ENCODE measurements at places on chromosomes 13 and 19.
A peak's percentile ranks its signal among the peaks of the same experiment; 100 is the strongest.

DNA sequence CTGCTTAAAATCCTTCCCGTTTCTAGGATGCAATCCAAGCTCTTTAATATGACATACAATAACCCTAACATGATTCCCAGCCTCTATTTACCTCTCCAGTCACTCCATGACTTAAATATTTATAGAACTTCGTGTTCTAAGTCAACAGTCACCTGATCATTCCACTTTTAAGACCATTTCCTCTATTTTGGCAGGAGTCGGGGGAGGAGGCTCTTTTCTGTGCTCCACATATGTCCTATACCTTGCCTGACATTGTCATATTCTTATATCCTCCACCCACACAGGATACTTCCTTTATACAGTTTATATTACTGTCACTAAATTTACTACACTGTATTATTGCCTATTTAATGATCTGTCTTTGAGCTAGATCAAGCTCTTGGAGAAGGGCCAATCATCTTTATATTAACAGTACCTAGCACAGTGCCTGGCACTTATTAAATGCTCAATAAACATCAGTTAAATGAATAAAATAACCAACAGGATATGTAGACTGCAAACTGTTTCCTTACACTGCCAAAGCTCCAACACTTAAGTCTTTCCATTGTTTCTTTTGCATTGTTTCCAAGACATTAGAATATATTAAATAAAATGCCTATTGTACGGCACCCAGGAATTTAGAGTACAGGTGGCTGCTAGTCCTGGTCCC is 2.7 kb downstream of the ARGLU1 start:
- no peak for DNase-seq

DNA sequence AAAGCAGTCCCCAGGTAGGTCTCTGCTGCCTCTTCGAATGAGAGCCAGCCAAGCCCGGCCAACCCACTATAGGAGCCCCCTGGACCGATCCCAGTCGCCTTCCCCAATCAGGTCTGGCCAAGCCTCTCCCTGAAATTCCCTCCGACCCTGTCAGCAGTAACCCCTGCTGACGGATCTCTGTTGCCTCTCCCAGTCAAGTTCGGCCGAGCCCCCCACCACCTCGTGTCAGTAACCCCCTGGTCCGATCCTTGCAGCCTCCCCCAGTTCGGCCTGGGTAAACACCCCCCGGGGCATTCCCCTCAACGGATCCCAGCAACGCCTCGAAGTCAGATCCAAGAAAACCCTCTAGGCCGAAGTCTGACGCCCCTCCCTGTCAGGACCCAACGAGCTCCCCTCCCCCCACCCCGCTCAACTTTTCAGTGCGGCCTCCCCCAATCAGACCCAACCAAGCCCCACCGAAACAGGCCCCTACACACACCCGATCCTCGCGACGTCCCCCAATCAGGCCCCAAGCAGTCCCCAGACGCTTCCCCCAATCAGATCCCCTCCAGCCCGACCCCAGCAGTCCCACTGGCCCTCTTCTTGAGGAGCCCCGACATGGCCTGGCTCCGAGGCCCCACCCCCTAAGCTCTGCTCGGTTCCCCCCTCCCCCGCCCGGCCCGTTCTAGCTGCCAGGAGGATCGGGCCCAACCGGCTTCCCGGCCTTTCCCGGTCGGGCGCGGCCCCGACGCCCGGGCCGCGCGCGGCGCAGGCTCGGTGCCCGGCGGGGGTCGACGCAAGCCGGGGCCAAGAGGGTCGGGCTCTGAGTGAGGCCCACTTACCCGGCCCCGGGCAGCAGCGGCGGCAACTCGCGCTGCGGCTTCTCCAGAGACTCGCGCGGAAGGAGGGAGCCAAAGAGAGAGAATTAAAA is 1.8 kb downstream of the TNPO2 start:
- DNase-seq: peak; percentile 76

- DNase-seq: no peak
Observed at GRCh38 chr13:29496241-29496712, 99.2 kb downstream of the SLC7A1 start.

DNA sequence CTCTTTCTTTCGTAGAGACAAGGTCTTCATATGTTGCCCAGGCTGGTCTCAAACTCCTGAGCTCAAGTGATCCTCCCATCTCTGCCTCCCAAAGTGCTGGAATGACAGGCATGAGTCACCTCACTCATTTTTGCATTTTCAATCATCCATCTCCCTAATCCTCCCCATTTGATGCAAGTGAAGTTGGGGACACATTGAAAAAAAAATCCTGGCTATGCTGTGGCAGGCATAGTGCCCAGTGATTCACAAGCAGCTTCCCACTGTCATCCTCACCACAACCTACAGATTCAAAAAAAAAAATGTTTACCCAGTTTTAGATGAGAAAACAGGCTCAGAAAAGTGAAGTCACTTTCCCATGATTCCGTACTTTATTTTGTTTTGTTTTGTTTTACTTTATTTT is 44.7 kb upstream of the USP29 start:
- no peak for DNase-seq

- DNase-seq: no peak
Observed at GRCh38 chr13:113608967-113609533, 24.5 kb downstream of the TFDP1 start.

- peak; percentile 32 for DNase-seq
Observed at GRCh38 chr19:33296488-33296971, 5.8 kb downstream of the CEBPA start.

DNA sequence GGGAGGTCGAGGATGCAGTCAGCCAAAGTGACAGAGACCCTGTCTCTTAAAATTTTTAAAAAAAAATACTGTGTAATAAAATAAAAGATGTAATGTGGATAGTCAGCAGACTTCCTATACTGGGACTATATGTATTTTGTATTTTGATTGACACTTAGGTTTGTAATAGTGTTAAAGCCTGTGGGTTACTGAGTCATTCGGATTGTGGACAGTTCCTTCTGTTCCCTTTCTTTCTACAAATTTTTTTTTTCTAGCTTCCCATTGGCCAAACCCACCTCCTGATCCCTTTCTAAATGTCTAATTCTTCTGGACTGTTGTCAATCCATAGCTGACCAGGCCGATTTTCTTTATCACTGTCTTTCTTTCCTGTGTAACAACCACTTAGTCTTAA is 108.0 kb downstream of the DNAJC3 start:
- no peak for DNase-seq

DNA sequence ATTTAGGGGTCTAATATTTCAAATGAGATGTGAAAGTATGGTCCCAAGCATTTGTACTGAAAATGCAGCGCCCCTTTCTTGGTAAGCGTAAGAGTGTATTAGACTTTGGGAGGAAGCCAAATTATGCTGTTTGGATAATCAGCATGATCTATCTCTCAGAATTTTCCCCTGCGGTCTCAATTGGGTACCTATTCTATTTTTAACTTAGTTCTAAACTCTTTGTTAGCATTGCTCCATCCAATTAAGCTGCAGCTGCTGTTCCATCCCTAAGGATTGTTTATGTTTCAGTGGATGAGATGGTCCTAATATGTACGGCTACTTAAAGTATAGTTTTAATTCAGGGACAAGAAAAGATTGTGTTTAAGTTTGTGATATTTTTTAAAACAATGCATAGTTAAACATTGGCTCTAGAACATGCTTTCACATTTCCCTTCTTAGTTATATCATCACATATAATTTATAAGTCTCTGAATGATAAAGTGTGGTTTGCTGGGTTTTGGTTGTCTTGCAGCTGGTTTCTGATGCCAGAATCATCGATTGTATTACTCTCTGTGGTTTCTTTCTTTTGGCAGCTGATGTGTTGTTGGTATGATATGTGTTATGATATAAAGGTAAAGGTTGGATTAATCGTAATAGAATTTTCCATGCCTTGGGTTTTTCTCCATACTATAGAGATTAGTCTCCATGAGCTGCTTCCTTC is 15.0 kb downstream of the POLR1D start:
- DNase-seq: no peak

DNA sequence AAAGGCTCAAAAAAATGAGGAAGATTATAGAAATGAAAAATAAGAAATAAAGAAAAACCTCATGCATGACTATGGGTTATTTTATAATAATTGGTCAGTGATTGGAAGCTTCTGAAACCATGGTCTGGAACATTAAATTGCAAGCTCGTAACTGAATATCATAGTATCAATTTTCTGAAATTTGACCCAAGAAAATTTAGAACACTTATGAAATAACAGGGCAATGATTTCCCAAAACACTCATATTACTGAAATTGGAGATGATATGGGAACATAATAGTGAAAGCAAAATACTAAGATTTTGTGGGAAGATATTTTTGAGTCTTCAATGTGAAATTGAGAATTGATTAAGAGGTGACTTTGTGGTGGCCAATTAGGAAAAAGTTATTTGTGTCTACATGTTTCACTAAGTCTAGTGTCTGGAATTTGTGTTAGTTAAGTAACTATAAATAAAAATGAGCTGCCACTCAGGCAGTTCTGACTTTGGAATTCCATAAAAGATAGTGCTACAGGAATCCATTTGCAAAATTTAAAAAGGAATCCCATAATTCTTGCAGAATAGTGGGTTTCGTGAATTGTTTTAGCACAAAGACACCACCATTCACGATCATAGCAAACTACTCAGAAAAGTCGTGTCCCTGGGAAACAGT is 603.0 kb downstream of the LMO7 start:
- DNase-seq: no peak

- DNase-seq: peak; percentile 40
Observed at GRCh38 chr19:49857061-49857837, 6.3 kb downstream of the PTOV1 start.

GRCh38 chr19:2782329-2782935 is 641 bp downstream of the SGTA start:
- no peak for DNase-seq

DNA sequence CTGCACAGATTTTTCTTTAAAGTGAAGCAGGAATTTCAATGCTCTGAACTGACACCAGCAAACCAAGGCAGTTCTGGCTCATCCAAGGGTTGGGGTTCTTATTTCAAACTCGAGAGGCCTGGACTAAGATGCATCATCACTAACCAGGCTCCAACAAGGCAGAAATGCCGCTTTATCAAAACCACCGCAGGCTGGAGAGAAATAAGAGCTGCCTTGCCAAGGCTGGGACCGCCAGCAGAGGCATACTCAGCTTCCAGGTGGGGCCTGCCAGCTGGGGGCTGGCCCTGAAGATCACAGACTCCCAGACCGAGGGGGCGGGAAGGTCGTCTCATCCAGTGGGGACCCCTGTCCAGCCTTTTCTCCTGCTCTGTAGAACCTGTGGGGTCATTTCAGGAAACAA is 37.4 kb upstream of the GAS6 start:
- peak; percentile 14 for DNase-seq

- peak; percentile 23 for DNase-seq
Observed at GRCh38 chr19:44943801-44944249, 1.8 kb downstream of the APOC4 start.

DNA sequence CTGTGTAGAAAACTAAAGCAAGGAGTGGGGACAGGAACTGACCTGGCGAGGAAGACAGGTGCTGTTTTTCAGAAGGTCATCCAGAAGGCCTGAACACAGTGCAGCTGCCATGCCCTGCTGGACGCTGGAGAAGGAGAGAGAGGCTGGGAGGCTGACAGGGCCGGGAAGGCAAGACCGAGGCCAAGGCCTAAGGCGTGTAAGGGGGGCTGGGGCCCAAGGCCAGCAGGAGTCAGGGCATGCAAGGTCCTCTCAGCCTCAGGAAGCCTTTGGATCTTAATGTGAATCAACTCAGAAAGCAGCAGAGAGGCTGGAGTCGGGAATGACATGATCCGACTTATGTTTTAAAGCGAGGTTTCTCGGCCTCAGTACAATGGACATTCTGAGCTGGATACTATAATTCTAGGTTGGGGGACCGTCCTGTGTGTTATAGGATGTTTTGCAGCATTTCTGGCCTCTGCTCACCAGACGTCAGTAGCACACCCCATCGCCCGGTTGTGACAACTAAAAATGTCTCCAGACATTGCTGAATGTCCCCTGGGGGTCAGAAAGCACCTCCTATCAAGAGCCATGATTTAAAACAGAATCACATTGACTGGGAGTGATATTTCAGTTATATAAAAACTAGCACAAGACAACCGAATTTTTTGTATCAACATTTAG is 530.4 kb downstream of the MYO16 start:
- DNase-seq: no peak

DNA sequence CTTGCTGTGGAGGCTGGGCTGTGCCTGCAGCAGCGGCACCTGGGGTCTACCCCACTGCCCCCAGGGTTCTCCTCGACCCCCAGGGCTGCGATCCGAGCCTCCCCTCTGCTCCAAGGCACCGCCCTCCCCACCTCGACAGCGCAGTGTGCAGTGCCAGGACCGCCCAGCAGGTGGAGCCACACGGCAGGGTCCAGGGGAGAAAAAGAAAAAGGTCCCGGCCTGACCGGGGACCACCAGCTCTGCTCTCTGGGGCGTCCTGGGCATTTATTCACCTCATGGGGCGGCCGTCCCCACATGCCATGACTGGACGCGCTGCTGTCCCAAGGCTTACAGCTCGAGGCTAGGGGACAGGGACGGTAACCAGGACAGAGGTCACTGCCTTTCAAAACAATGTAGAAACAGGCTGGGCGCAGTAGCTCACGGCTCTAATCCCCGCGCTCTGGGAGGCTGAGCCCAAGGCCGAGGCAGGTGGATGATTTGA is 10.6 kb downstream of the REXO1 start:
- DNase-seq: peak; percentile 90

- DNase-seq: no peak
Observed at GRCh38 chr13:92676246-92676645, 550.4 kb upstream of the GPC6 start.

DNA sequence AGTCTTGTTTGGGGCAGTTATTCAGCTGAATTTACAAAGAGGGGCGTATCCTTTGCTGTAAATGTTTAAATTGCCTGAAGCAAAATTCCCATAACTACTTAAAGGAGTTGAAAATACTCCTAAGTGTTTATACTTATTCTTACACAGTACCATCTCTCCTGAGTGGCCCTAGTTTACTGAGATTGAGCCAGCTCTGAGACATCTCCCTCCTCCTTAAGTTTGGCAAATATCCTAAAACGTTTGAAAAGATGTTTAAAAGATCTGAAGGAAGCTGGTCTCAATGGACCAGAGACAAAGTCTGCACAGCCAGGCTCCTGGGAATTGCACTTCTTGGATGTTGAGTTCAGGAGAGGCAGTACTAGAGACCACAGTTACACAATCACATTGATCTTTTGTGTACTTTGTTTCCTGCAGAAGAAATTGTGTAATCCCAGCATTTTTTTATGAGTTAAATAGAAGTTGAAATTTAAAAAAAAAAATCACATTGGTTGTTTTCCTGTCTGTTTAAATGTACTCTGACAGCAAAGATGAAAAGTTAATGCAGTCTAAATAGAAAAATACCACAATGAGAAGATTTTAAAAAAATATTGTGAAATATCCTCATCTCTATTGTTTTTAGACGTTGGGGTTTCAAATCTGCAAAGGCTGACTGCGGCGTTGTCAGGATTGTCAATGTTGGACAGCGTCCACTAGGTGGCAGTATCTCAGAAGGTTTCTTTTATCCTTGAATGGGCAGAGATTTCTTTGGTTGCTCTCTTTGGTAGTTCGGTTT is 20.7 kb downstream of the TNFSF11 start:
- DNase-seq: peak; percentile 69

GRCh38 chr13:59643364-59643841 is 520.3 kb downstream of the DIAPH3 start:
- DNase-seq: no peak
